ENCODE measurements at places on chromosomes 3 and 15.

DNA sequence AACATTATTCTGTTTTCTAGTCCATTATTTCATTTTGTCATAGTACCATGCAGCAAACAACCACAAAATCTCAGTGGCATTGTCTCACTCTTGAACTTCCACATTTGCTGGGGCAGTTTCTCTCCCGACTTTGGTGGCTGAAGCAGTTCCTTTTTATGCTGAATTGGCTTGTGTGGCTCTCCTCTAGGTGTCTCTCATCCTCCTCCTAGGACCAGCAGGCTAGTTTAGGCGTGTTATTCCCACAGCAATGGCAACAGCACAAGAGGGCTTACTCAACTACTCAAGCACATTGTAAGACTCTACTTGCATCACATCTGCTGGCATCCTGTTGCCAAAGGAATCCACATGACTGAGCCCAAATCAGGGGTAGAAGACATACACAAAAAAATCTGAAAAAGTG, 201.8 kb upstream of the KCNH8 start:
- no peak for DNase-seq

GRCh38 chr15:48936666-48937065, 27.1 kb downstream of the SHC4 start:
- DNase-seq, result no peak

DNA sequence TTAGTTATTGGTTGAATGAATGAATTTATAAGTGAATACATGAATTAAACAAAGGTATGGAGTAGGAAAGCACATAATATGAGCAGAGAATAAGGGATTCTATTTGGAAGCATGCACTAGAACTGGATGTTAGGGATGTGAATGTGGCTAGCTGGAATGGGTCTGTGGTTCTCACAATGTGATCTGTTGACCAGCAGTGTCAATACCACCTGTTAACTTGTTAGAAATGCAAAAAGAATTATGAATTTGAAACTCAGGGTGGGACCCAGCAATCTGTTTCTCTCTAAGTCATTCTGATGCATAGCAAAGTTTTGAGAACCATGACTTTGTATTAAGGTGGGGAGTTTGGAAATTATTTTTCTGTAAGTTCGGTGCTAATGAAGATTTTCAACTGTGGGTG, 41.0 kb upstream of the SATB1 start:
- DNase-seq, result no peak

GRCh38 chr3:115512565-115513415, 110.5 kb upstream of the GAP43 start:
- DNase-seq, result no peak

GRCh38 chr15:41501931-41502794, 8.5 kb downstream of the ITPKA start:
- DNase-seq, result no peak

- DNase-seq, result no peak
Observed at GRCh38 chr3:46097691-46098241, 70.5 kb upstream of the XCR1 start.

GRCh38 chr3:43540624-43541023, 81.2 kb downstream of the ANO10 start:
- no peak for DNase-seq

DNA sequence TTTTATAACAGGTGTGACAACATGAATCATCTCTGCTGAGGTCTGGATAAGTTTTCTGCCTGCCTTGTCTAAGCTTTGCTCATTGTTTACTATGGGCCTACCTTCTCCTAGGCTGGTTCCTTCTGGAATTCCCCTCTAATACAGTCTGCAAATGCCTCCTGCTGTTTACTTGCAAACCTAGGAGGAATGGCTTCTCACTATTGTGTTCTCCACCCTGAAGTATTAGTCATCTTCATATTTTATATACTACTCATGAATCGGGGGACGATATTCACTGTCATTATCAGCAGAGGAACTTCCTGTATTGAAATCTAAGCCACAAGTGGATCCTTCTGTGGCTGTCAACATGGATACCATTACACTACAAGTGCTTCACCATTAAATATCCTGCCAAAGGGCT, 154.8 kb downstream of the PLCL2 start:
- no peak for DNase-seq

GRCh38 chr3:107913701-107914100, 177.1 kb downstream of the CD47 start:
- DNase-seq, result no peak

- no peak for DNase-seq
Observed at GRCh38 chr3:14687360-14687759, 12.4 kb downstream of the C3orf20 start.

DNA sequence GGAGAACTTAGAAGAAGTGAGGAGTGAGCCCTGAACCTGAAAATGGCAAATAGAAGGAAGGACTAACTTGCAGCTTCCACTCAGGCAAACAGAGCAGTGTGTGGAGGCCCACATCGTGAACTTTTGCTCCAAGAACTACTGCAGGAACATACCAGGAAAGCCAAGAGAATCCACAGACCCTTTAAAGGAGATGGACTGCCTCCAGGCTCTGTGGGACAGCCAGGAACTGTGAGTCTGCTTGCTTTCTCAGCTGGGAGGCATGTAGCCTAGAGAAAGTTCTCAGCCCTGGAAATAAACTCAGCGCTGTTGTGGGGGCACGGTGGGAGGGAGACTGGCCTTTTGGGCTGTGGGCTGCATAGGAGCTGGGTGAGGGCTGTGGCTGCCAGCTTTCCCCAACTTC, 93.0 kb downstream of the SNRK start:
- no peak for DNase-seq

GRCh38 chr3:41318520-41318919, 119.2 kb downstream of the CTNNB1 start:
- no peak for DNase-seq

GRCh38 chr3:29475305-29475840, 194.5 kb downstream of the RBMS3 start:
- no peak for DNase-seq

- DNase-seq, result no peak
Observed at GRCh38 chr3:23607184-23607847, 198.4 kb upstream of the UBE2E1 start.
